ENCODE measurements at places on chromosomes 7 and 10.

DNA sequence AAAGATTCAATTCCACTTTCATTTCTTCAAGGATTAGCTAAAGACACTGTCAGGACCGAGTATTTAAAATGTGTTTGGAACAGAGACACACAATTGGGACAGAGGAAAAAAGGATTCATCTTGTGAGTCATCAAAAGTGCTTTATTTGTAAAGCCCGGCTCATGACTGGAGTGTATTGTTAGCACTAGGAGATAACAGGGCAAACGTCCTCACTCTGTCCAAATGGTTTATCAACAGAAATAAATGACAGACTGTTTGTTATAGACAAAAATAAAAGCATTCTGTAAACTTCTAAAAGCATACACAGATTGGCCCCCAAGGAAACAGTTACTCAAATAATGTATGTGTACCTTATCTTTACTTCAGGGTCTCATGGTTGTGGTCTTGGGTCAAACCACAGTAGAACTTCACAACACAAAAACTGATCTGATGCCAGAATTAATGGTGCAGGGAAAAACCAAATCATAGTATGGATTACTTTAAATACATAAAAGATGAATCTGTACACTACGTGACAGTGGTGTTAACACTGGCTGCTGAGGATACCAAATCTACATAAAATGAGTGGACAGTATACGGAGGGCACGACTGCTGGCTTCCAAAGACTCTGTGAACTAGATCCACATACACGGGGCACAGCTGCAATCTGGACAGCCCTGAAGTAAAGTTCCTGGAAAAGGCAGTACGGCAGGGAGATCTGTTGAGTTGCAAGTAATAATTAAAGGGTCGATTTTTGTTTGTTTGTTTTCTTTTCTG, 179.4 kb downstream of the PIP4K2A start:
- DNase-seq: no peak

- no peak for DNase-seq
Observed at GRCh38 chr10:63595072-63595471, 73.9 kb downstream of the REEP3 start.

- DNase-seq: no peak
Observed at GRCh38 chr10:26064106-26064505, 130.1 kb downstream of the MYO3A start.

GRCh38 chr10:71805776-71806703, 32.7 kb upstream of the VSIR start:
- no peak for DNase-seq

- no peak for DNase-seq
Observed at GRCh38 chr10:1737222-1738061, at the start of gene ADARB2. ADARB2 (minus strand) TSS chr10:1737525.

DNA sequence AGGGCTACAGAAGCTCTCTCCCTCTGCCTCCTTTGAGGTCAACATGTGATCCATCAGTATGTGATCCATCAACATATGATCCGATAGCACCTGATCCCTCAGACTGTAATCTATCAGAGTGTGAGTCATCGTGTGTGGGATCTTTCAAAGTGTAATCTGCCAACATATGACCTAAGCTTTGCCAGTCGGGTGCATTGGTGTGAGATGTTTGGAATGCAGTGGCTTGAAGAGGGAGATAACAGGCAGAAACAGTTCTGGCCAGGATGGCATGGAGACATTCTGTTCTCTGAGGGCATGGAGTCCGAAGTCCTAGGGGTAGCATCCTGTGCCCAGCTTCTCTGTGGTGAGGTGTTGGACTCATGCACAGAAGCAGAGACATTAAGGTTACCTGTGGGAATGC, 217.7 kb upstream of the ETV1 start:
- DNase-seq: no peak

- DNase-seq: no peak
Observed at GRCh38 chr7:100546129-100546925, 7.3 kb downstream of the AGFG2 start.

DNA sequence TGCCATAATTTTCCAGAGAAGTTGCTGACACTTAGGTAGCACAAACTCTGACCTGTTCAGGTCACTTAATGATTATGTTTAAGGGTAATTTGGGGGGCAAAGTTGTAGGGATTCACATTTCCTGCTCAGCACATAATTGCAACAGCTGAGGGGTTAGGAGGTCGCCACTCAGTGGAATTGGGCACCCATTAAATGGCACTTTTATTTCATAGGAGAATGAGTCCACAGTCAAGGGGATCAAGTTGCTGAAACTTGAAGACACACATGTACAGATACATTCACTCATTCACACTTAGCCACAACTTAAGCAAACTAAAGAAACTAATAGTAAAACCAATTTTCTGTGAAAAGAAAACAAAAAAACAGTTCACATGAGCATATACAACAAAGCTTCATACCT, 1.5 kb downstream of the PCDH15 start:
- DNase-seq: no peak

DNA sequence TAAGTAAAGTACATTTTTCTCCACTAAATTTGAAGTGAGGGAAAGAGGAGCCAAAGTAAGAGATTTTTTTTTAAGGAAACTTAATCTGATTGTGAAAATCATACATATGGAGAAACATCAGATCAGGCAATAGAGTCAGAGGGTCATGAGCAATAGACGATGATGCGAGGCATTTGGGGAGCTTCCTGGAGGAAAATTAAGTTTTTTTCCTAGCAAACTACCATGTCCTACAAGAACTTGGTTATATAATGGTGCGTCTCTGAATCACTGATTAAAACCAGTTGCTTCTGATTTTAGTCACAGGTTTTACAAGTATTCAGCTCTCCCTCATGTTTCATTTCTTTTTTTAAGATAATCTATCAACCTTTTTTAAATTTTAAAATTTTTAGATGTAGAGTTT, 52.1 kb upstream of the MTURN start:
- no peak for DNase-seq

DNA sequence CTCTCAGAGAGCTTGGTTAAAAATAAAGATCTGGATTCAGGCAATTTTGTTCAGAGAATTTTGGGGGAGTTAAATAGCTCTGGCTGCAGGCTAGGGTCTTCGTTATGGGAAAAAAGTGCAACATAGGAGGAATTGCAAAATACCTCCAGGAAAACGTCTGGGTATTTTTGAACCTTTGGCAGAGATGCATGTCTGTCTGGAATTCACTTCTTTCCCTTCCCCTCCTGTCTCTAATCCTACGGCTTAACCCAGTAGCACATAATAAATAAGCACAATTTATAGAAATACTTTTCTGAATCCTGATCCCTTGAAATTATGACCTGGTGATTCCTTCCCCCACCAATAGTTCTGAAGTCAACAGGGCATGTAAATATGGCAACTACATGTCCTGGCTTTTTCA, 19.3 kb upstream of the NUP205 start:
- no peak for DNase-seq

DNA sequence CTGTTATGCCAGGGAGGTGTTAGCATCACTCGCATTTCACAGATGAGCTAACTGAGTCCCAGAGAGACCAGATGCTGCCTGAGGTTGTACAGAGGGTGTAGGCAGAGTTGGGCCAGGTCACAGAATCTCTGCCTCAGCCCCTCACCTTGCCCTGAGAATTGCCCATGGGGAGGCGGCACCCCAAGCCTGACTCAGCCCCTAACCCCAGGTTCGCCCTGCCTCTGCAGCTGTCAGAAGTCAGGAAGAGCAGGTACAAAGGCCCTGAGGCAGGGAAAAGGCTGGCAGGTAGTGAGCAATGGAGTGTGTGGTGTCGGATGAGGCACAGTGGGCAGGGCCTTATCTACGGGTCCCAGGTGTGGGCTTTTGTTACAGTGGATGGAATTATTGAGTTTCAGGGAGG, 79.4 kb downstream of the MYL10 start:
- no peak for DNase-seq
